Thymus (tissue), 14 donors: ENCODE measurements at places on chromosomes 16 and 17. TPM values are rescaled to one million over a fixed set of nuclear protein-coding genes. Genes with fewer than 3 reads are reported as not detected.

- H3K4me1 ChIP-seq = no peaks in the 10 kb centered on the region
- no peak overlapping the region for H3K4me3 ChIP-seq
- no peaks in the 10 kb centered on the region for H3K27me3 ChIP-seq
- no peaks in the 10 kb centered on the region for H3K36me3 ChIP-seq
These were observed 167.9 kb upstream of the NOL11 start for GRCh38 chr17:67549820-67550219.

DNA sequence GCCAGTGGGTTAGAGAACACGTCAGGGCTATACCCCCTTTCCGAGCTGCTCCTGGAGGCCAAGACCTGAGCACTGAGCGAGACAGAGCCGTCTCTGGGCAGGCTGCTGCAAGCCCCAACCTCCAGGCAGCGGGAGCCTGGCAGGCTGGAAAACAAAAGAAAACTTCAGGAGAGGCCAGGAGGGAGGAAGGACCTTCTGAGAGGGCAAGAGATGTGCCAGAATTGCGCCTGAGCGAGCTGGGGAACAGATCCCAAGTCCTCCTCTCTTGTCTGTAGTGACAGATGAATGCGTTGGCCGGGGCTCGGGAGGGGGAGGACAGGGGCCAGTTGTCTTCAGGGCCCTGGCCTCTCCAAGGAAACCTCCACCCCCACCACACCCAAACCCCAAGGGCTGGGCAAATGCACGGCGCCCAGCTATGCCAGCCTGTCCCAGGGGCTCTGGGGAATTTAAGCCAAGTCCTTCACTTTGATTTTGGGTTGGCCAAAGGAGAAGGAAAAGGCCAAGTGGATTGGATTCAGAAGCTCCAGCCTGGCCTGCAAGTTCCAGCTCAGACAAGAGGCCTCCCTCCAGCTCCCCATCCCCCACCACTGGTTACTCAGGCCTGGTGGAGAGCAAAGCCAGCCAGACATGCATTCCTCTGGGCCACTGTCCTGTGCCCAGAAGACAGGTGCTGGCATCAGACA lies 18.1 kb downstream of the SDK2 start:
- no peaks in the 10 kb centered on the region for H3K4me1 ChIP-seq
- H3K36me3 ChIP-seq = no peaks in the 10 kb centered on the region
- DNase-seq = no peak
- no peak overlapping the region for H3K4me3 ChIP-seq

DNA sequence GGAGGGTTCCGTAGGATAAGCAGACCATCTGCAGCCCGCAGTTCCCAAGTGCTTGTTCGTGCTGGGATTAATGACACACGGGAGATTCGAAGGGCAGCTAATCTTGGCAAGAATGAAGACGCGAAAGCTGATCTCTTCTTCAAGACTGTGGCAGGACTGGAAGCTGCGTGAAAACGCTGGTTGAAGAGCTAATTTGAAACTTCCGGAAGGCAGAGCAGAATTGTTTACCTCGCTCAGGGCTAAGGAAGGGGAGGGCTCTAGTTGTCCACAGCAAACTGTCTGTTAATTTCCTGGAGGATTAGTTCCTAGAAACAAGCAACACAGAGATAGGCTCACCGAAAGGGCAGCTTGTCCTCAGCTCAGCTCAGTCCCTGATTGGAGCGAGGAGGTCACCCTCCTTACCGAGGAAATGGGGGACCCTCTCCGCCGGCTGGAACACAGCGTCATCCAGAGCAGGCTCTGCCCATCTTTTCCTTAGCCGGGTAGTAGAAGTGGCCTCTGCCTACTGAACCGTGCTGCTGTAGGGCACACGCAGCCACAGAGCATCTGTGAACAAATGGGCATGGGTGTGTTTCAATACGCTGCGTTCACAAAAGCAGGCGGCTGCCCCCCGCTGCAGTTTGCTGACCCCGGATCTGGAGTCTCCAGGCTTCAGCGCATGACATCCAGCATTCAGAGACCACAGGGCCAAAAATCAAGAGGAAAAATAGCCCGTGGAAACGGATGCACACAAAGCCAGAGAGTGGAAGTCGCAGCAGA lies 16.7 kb upstream of the BAIAP2 start:
- H3K4me3 ChIP-seq = peak overlapping the region; percentile 49
- peaks cover 32% of the 10 kb centered on the region for H3K4me1 ChIP-seq
- no peaks in the 10 kb centered on the region for H3K36me3 ChIP-seq
- H3K27ac ChIP-seq = peak overlapping the region; percentile 96
- H3K27me3 ChIP-seq = no peaks in the 10 kb centered on the region

DNA sequence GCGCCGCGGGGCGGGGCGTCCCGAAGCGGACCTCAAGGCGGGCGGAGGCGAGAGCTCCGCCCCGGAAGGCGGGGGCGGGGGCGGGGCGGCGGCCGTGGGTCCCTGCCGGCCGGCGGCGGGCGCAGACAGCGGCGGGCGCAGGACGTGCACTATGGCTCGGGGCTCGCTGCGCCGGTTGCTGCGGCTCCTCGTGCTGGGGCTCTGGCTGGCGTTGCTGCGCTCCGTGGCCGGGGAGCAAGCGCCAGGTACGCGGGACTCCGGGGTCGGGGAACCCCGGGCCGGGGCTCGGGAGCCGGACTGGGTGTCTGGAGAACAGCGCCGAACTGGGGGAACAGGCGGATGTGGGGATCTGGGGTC lies at the start of gene TNFRSF12A:
TNFRSF12A (plus strand) TSS at position 122 of the 357 bp plus-strand sequence; CDS start at position 152, 30 bp downstream.
- H3K27ac ChIP-seq = peak within 1 kb of the TSS; percentile 87
- no peak for DNase-seq
- peak within 1 kb of the TSS; percentile 60 for H3K4me3 ChIP-seq
- H3K36me3 ChIP-seq = no peaks in the 10 kb centered on the region
- H3K27me3 ChIP-seq = peaks cover 42% of the 10 kb centered on the region
- peaks cover 58% of the 10 kb centered on the region for H3K4me1 ChIP-seq

The NXN gene
- total RNA-seq = 16.8 TPM

- no peaks in the 10 kb centered on the region for H3K4me1 ChIP-seq
- H3K36me3 ChIP-seq = no peaks in the 10 kb centered on the region
- H3K27me3 ChIP-seq = no peaks in the 10 kb centered on the region
- peak; percentile 31 for DNase-seq
- H3K27ac ChIP-seq = no peak overlapping the region
- H3K4me3 ChIP-seq = no peak overlapping the region
These were observed 114.6 kb upstream of the NOG start for GRCh38 chr17:56478836-56479447.

GRCh38 chr16:89315791-89316581 lies 98.5 kb downstream of the ZNF778 start:
- no peaks in the 10 kb centered on the region for H3K27me3 ChIP-seq
- peak overlapping the region; percentile 4 for H3K4me3 ChIP-seq
- H3K27ac ChIP-seq = peak overlapping the region; percentile 73
- H3K36me3 ChIP-seq = peaks cover 20% of the 10 kb centered on the region
- H3K4me1 ChIP-seq = peaks cover 92% of the 10 kb centered on the region

The RNU2-1 gene
- total RNA-seq = not detected

GRCh38 chr16:86740298-86740697 lies 161.9 kb downstream of the FOXL1 start:
- DNase-seq = no peak
- H3K4me3 ChIP-seq = no peak overlapping the region
- H3K4me1 ChIP-seq = peaks cover 2% of the 10 kb centered on the region
- no peak overlapping the region for H3K27ac ChIP-seq
- no peaks in the 10 kb centered on the region for H3K27me3 ChIP-seq
- H3K36me3 ChIP-seq = no peaks in the 10 kb centered on the region

DNA sequence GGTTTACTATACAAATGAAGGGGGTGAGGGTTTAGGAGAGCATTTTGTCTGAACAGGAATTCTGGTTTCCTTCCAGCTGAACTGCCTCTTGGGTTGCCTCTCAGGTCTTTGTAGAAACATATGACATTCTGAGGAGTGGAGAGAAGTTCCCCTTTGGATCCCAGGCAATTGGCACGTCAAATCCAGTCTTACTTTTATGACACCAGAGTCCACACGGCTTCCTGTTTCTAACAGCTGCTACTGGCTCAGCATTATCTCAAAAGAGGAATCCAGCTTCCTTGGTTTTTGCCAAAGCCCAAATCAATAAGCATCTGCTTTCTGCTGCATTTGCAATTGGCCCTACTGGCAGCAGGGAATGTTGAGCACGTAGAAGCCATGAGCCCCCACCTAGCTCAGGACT lies 97.6 kb upstream of the FAM20A start:
- H3K4me1 ChIP-seq = no peaks in the 10 kb centered on the region
- no peaks in the 10 kb centered on the region for H3K27me3 ChIP-seq
- DNase-seq = no peak
- H3K27ac ChIP-seq = no peak overlapping the region
- H3K4me3 ChIP-seq = no peak overlapping the region
